ENCODE measurements at places on chromosomes 5 and 9.

DNA sequence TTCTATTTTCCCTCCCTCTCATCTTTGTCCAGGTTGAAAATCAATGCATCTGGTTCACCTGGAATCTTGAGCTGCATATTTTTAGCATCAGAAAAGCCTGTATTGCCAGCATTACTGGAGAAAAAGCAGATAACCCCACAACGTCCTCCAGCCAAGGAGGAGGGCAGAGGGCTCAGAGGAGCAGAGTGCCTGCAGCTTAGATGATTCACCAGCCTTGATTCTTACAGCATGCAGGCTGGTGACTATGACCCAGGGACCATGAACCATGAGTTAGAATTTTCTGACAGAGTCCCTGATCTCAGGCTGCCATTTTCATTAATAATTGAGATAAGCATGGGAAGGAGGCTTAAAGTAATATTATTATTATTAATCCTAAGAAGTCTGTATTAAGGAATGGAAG lies 278.2 kb downstream of the BRINP1 start:
- DNase-seq: no peak

GRCh38 chr9:133779081-133779480 lies 40.9 kb upstream of the SARDH start:
- DNase-seq: no peak

DNA sequence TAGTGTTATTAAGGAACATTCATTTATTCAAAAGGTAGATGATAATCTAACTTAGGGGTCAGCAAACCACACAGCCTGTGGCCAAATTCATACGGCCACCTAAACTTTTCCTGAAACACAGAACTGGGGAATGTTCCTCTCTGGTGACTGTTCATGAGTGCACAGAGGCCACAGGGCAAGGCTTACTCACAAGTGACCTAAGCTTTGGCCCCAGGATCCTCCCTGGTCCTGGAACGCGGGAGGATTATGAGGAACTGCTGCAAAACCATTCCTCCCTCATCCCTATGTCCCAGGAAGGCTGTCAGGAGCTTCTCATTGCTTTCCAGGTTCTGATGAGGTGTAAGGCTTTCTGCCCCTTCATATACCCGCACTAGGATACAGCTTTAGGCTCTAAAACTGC lies 397.6 kb downstream of the SEMA5A start:
- DNase-seq: no peak

DNA sequence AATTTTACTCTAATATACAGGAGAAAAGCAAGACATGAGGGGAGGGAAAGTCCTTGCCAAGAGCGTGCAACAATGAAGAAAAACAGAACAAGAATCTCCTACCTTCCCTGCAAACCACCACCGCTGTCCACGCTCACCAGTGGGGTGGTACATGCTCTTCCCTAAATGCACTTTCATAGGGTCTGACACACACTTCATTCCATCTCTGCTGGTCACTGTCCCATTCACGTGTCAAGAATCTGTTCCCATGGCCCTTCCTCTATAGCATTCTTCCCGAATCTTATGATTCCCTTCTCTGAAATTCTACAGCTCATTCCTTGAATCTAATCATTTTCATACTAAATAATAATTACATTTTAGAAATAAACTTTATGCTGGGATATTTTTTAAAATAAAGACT lies 11.4 kb upstream of the DNAH5 start:
- DNase-seq: no peak

DNA sequence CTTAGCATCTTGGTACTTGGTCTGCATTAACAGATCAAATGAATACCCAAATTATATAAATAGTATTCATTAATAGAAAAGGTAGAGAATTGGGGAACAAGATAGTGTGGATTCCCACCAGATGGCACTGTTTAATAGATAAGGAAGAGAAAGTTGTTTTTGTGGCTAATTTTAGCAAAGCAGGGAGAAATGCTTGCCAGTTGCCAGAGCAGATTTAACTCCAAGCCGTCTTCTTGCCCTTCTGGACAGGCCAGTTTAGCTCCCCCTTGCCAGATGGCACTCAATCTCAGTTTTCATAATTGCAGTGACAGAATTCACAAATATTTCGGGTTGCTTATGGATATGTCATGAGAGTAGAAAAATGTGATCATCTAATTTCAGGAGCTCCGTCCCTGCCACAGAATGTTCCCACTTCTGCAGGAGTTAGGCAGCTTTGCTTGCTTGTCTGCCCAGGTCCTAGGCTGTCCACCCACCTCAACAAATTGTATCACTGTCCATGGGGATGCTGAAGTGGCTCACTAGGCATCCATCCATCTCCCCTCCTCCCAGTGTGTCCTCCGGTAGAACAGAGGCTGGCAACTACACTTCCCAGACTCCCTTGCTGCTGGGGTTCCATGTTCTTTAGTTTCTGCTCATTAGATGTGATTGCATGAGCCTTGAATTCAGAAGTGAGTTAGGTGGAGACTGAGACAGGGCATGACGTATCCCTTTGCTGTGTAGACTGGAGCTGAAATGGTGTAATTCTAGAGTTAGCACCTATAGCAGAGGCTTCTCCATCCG lies 11.8 kb upstream of the HEXB start:
- no peak for DNase-seq

DNA sequence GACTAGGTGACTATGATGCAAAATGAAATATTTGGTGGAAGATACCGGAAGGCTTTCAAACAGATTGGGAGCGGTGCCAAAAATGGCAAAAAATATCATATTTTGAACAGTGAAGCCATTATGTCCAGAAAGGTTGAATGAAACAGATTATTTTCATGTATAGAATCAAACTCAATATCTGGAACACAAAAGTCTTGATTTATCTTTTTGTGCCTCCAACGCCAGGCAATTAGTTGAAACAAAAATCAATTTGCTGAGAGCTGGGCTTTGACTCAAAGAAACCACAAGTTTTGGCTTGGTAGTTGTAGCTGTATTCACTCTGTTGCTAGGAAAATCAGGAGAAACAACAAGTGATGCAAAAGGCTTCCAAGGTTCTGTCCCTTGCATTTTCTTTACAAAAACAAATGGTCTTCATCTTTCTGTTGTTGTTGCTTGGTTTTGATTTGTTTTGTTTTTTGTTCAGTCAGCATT lies 421.7 kb upstream of the TYRP1 start:
- DNase-seq: no peak

DNA sequence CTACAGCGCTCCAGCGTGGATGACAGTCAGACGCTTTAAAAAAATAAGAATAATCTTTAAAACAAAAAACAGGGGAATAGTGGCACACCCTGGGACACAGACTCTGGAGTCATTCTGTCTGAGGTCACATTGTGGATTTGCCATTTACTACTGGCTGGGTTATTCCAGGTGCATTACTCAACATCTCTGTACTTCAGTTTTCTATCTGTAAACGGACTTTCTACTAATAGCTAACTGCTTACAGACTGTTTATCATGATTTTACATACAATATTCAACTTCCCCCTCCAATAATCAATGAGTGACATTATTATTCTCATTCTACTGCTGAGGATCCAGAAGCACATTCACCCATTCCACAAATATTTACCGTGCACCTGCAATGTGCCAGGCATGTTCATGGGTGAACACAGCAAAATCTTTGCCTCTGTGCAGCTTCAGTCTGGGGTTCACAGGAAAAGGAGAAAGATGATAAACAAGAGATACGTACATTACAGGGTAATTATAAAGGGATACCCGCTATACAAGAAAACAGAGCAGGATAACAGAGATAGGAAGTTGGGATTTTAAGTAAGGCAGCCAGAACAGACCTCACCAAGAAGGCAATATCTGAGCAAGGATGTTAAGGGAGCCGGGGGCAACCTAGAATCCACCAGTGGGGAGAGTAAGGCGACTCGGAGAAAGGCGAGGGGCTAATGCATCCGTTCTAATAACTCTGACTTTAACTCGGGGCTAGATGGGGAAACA lies 984 bp upstream of the RAD23B start:
- DNase-seq: no peak

GRCh38 chr5:95859661-95860060 lies 37.1 kb upstream of the GLRX start:
- no peak for DNase-seq

DNA sequence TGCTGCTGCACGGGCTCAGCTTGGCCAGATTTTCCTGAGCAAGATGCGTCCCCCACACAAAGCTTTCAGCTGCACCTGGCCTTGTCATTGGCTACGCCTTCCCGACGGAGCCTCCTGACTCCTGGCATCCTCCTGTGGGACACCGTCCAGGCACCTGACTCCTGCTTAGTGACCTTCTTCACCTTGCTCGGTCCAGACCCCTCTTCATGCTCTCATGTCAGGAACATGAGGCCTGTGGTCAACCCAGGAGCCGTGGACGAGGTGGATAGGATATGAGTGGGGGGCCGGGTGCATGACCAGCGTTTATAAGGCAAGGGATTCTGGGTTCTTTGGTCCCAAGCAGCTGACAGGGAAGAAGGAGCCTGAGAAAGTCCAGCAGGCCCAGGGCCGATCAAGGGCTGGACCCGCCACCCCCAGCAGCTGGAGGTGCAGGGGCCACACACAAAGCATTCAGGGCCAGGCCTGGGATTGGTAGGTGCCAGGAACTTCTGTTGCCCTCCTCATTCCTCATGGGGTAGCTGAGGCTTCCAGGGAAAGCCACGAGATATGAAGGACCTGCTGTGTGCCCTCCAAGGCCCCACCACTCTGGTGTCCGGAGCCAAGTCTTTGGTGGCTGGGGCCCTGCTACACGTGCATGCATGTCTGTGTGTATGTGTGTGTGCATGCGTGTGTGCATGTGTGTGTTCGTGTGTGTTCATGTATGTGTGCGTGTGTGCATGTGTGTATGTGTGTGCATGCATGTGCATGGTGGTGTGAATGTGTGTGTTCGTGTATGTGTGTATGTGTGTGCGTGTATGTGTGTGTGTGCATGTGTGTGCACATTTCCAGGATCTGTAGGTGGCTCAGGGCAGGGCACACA lies 34.9 kb downstream of the SLC6A3 start:
- no peak for DNase-seq

GRCh38 chr5:56566374-56567249 lies 248.7 kb upstream of the MAP3K1 start:
- DNase-seq: no peak

GRCh38 chr5:153584126-153584959 lies 93.9 kb downstream of the GRIA1 start:
- DNase-seq: no peak

GRCh38 chr9:93126151-93126781 lies 7.8 kb downstream of the NINJ1 start:
- no peak for DNase-seq

- DNase-seq: no peak
Measured at GRCh38 chr5:123105864-123106263, 16.8 kb downstream of the PRDM6 start.

- DNase-seq: no peak
Measured at GRCh38 chr5:101721543-101721942, 574.5 kb downstream of the SLCO4C1 start.

- DNase-seq: no peak
Measured at GRCh38 chr9:114621975-114622609, 11.0 kb downstream of the TMEM268 start.

GRCh38 chr5:179828756-179829421 lies 8.2 kb downstream of the SQSTM1 start:
- no peak for DNase-seq

DNA sequence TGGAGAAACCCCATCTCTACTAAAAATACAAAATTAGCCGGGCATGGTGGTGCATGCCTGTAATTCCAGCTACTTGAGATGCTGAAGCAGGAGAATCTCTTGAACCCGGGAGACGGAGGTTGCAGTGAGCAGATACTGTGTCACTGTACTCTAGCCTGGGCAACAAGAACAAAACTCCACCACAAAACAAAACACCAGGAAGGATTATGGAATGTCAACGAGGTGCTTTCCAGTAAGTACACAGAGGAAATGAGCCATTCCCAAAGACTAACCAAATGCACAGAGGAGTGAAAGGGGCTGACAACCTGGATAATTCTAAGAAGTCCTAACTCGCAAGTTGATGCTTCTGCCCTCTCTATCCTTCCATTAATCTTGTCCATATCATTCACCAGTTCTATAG lies 126.1 kb upstream of the RETREG1 start:
- no peak for DNase-seq

- no peak for DNase-seq
Measured at GRCh38 chr9:129696944-129697655, 31.7 kb downstream of the PRRX2 start.

DNA sequence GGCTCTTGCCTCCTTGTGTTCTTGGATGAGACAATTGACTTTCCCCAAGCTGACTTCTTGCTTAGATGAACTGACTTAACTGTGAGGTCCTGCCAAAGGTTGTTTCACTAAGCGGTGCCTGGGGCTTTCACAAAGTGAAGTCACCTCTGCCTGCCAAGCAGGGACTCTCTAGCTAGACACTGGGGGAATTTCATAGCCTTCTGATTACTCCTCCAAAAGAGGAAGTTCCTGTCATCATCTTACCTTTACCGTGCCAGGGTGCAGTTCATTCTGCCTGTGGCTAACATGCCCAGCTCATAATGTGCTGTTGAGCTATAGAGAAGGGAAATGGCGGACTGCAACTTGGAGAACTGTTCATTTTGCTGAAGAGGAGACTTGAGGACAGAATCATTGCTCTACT lies 472.0 kb upstream of the WWC1 start:
- DNase-seq: no peak

DNA sequence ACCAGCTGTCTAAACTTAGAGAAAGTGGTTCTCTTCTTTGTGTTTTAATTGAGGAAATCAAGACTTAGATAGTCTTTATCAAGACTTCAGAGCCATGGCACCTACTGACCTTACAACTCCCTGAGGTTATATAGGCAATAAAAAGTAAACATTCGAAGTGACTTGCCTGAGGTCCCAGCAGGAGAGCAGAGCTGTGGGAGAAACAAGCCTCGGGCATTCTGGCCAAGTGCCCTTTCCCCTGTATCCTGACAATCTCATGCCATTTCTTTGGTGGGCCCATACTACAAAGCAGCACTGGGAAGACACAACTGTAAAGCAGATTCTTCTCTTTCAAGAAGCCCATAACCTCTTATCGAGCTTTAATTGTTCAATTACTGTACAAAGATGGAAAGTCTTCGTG lies 23.1 kb downstream of the FREM1 start:
- DNase-seq: no peak

- DNase-seq: no peak
Measured at GRCh38 chr5:31408814-31409213, 123.1 kb downstream of the DROSHA start.

DNA sequence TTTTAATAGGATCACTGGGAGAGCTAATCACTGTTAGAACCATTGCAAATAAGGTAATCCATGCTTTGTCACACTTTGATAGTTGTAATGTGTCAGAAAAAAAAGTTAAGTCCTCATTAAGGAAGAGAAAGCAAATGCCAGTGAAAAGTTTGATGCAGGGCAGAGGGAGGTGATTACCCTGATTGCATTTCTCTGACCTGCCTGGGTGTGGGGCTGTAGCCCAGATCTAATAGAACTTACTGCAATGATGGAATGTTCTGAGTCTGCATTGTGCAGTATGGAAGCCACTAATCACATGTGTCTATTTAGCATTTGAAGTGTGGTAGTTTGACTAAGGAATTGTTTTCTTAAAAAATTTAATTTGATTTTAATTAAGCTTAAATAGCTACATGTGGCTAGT lies 202.7 kb downstream of the ATP10B start:
- no peak for DNase-seq

GRCh38 chr9:98894761-98895160 lies 48.9 kb upstream of the COL15A1 start:
- DNase-seq: no peak
